ENCODE measurements at places on chromosomes 6 and 20.

- no peaks in the 10 kb centered on the region for H3K4me1 ChIP-seq
- peaks cover 42% of the 10 kb centered on the region for H3K27me3 ChIP-seq
- DNase-seq = no peak
Measured at GRCh38 chr6:170596426-170596825, 12.0 kb upstream of the PDCD2 start.

- H3K4me3 ChIP-seq = no peak overlapping the region
- H3K27ac ChIP-seq = no peak overlapping the region
- no peaks in the 10 kb centered on the region for H3K36me3 ChIP-seq
- H3K27me3 ChIP-seq = peaks cover 5% of the 10 kb centered on the region
- H3K4me1 ChIP-seq = no peaks in the 10 kb centered on the region
Measured at GRCh38 chr20:21270806-21271205, 32.3 kb upstream of the XRN2 start.

DNA sequence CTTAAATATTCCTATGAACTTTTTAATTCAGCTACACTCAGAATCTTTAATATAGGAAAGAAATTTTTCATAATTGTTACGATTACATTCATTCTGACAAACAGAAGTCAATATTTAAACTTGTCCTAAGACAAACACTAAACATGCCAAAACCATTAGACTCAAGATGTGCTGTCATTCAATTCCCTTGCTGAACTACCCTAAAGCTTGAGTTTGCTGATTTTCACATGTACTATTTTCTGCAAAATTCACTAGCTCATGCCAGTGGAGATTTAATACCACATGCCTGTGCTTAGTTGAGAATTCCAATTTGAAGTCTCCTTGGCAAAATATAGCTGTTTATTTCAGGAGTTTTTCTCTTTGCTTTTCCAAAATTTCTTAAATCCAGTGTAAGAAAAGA is 448.0 kb downstream of the COL12A1 start:
- no peaks in the 10 kb centered on the region for H3K4me1 ChIP-seq
- no peak overlapping the region for H3K27ac ChIP-seq
- no peaks in the 10 kb centered on the region for H3K36me3 ChIP-seq
- no peak overlapping the region for H3K4me3 ChIP-seq

GRCh38 chr6:88124925-88125557 is 41.1 kb downstream of the CNR1 start:
- no peaks in the 10 kb centered on the region for H3K4me1 ChIP-seq
- DNase-seq = no peak

- H3K4me1 ChIP-seq = peaks cover 25% of the 10 kb centered on the region
- no peak for DNase-seq
- H3K36me3 ChIP-seq = peaks cover 10% of the 10 kb centered on the region
Measured at GRCh38 chr6:157471895-157472686, 91.1 kb downstream of the ZDHHC14 start.

GRCh38 chr6:56432194-56432593 is 184.8 kb upstream of the COL21A1 start:
- H3K4me1 ChIP-seq = no peaks in the 10 kb centered on the region
- no peak for DNase-seq
- no peak overlapping the region for H3K27ac ChIP-seq
- H3K36me3 ChIP-seq = no peaks in the 10 kb centered on the region
- H3K27me3 ChIP-seq = no peaks in the 10 kb centered on the region

DNA sequence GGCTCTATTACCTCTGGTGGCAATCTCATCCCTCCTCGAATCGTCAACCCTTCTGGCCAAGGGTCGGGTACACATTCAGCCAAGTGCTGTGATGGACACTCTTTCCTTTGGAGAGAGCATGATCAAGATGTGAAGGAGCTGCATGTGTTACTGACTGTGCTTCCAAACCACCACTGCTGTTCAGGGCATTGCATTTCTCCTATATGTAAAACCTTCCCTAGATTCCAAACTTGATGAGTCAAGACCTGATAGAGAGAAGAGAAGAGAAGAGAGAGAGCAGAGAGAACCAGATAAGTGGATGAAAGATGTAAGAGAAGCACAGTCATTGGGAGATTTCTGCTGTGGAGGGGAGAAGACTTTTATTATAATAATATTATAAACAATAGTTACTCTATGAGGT is 162.2 kb downstream of the KCNQ5 start:
- H3K4me1 ChIP-seq = no peaks in the 10 kb centered on the region
- H3K27me3 ChIP-seq = no peaks in the 10 kb centered on the region
- no peak overlapping the region for H3K4me3 ChIP-seq

GRCh38 chr20:21701171-21701876 is 4.1 kb upstream of the PAX1 start:
- no peak overlapping the region for H3K4me3 ChIP-seq
- no peak overlapping the region for H3K27ac ChIP-seq
- peaks cover 3% of the 10 kb centered on the region for H3K36me3 ChIP-seq
- H3K4me1 ChIP-seq = no peaks in the 10 kb centered on the region
- DNase-seq = no peak

DNA sequence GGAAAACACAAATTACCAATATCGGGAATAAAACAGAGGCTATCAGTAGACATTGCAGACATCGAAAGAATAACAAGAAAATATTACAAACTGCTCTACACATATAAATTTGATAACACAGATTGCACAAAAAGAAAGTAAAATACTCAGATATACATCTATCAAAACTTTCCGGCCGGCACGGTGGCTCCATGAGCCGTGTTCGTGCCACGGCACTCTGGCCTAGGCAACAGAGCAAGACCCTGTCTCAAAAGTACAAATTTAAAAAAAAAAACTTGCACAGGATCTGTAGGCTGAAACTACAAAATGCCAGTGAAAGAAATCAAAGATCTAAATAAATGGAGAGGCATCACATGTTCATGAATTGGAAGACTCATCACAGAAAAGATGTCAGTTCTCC is 49.4 kb downstream of the SNX5 start:
- H3K4me3 ChIP-seq = no peak overlapping the region
- no peaks in the 10 kb centered on the region for H3K36me3 ChIP-seq
- H3K27me3 ChIP-seq = peaks cover 22% of the 10 kb centered on the region

All from activated CD4-positive, alpha-beta memory T cell treated with anti-CD3 and anti-CD28 coated beads, Interleukin-2, amount 10 ng/mL, durations not matched to agents 7 days and 5 days (primary cell).